ENCODE measurements at places on chromosomes 3 and 15.

- DNase-seq = no peak
Measured at GRCh38 chr3:53805463-53806159, 40.6 kb downstream of the CHDH start.

GRCh38 chr3:113696658-113697499 lies 437 bp upstream of the USF3 start:
- DNase-seq = peak; percentile 100

GRCh38 chr3:10992017-10992942 lies at the start of gene SLC6A1:
Gene SLC6A1 (plus strand): TSS chr3:10992748. CDS start chr3:11017212, 24,464 bp downstream.
- DNase-seq = no peak

DNA sequence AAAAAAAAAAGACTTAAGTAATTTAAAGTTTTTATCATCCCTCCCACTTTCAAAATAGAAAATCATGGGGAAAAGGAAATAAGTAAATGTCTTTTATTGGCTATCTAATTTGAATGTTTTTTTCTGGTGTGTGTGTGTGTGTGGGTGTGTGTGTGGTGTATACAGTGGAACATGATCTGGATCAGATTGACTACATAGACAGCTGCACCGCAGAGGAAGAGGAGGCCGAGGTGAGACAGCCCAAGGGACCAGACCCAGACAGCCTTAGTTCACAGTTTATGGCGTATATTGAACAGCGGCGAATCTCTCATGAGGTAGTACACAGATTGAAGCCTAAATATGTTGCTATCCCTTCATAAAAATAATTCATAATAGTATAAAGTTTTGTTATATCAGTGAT lies 44.5 kb downstream of the LRCH3 start:
- no peak for DNase-seq

DNA sequence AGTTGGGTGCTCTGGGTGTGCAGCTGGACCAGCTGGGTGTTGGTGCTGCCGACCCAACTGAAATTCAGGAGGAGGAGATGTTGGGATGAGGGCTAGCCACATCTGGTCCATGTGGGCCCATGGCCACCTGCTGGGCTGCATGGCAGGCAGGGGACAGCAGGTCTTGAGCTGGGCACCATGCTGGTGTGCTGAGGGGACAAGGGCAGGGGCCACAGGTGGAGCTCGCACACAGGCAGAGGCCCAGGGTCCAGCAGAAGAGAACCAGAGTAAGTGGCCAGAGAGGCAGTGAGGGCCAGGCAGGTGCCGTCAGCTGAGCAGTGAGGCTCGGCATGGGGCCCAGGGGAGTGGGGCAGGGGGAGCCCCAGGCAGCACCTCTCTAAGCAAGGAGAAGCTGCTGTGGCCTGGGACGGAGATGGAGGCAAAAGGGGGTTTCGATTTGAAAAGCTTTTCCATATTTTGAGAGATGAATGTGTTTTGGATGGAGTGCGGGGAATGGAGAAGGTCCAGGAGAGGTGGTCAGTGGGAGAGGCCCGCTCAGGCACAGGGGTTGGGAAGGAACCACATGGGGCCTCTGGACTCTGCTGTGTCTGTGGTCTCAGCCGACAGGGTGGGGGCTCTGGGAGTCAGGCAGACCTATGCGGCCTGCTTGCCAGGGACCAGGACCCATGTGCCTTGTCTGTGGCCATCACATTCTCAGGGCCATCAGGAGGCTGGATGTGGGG lies 30.5 kb upstream of the PLXNA1 start:
- DNase-seq = no peak

DNA sequence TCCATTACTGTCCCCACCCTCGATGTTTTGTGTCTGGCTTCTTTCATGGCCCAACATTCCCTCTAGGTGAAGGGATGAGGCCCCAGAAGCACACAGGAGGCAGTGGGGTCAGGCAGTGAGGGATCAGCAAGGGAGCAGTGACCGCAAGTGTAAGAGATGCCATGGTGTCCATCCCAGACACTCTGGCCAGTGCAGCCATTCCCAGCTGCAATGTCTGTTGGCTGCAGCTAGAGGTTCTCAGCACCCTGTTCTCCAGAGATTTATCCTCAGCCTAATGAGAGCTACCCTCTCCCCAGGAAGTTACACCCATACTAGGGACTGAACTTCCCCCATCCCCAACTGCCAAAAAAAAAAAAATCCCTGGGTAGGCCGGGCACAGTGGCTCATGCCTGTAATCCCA lies 40.2 kb downstream of the TRANK1 start:
- DNase-seq = peak; percentile 33

GRCh38 chr15:71049706-71050422 lies 65.4 kb upstream of the THSD4 start:
- DNase-seq = peak; percentile 70

DNA sequence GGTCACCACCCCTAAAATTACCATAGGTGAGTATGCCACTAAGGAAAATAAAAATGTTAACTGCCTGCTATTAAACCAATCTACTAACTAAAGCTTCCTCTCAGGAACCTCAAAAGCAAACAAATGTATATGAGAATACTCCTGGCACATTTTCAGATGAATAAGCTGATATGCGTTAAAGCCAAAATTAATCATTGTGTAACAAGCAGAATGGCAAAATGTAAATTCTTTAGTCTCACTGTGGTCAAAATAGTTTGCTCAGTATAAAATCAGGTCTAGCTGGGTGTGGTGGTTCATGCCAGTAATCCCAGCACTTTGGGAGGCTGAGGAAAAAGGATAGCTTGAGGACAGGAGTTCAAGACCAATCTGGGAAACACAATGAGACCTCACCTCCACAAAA lies 53.6 kb downstream of the SUMF1 start:
- DNase-seq = peak; percentile 54

- no peak for DNase-seq
Measured at GRCh38 chr3:32147933-32148332, 41.5 kb downstream of the GPD1L start.

DNA sequence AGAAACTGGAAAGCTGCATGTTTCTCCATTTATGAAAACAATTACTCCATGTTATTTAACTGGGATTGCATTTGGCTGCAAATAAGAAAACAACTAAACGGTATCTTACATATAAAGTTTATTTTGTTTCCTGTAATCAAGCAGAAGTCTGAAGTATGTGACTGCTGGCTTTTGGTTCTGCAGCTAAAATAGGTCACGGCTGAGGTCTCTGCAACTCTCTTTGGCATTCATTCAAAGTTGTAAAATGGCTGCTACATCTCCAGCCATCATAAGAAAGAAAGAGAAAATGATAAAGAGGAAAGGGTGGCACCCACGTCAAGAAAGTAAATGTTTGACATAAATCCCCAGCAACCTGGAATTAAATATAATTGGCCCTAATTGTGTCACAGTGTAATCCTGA lies 406.1 kb downstream of the TBC1D5 start:
- no peak for DNase-seq

DNA sequence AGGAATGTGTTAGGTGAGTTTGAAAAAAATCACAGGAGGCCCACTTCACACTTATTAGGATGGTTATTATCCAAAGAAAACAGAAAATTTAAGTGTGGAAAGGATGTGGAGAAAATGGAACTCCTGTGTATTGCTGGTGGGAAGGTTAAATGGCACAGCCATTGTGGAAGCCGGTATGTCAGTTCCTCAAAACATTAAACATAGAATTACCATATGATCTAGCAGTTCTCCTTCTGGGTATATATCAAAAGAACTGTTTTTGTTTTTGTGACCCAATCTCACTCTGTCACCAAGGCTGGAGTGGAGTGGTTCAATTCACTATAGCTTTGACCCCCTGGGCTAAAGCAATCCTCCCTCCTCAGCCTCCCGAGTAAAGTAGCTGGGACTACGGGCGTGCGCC lies 10.4 kb upstream of the ZFYVE19 start:
- no peak for DNase-seq

DNA sequence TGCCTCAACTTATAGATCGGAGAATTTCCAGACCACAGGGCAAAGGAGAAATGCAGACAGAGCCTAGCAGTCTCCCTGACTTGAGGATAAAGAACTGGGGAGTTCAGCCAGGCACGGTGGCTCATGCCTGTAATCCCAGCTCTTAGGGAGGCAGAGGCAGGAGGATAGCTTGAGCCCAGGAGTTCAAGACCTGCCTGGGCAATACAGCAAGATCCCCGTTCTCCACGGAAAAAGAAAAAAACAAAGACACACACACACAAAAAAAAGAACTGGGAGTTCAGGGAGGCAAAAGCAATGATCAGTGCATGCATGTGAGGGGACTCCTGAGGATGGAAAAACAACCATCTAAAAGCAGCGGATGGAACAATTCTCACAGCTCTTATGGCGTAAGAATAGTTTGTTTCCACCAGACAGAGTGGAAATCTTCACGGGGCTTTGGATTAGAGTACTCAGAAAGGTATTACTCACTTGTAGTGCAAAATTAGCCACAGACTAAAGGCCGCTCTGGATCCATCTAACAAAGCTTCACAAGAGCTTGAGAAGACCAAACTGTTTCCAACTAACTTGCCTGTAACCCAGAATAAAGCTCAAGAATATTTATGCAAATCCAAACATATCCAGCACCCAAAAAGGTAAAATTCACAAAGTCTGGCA lies 16.3 kb downstream of the SEC11A start:
- no peak for DNase-seq

- peak; percentile 20 for DNase-seq
Measured at GRCh38 chr3:30586096-30586805, 20.1 kb upstream of the TGFBR2 start.

- DNase-seq = no peak
Measured at GRCh38 chr3:47577583-47578118, 1.0 kb downstream of the CSPG5 start.

- no peak for DNase-seq
Measured at GRCh38 chr15:58322253-58322652, 109.5 kb upstream of the LIPC start.

DNA sequence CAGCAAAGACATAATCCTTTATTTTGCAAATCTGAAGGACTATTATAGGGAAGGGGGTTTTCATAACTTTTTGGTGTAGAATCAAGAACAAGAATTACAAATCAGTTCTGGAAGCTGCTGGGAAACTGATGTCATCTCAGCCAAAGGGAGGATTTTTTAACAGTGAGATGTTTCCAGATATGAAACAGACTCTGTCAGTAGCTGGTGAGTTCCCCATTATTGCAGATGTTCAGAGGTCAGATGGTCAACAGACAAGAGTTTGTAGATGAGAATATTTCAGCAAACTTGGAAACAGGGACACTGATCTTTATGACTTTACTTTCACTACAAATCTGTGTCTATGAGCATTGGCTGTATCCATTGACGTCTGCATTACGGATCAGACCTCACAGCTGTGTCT lies 71.9 kb upstream of the LPP start:
- peak; percentile 29 for DNase-seq

DNA sequence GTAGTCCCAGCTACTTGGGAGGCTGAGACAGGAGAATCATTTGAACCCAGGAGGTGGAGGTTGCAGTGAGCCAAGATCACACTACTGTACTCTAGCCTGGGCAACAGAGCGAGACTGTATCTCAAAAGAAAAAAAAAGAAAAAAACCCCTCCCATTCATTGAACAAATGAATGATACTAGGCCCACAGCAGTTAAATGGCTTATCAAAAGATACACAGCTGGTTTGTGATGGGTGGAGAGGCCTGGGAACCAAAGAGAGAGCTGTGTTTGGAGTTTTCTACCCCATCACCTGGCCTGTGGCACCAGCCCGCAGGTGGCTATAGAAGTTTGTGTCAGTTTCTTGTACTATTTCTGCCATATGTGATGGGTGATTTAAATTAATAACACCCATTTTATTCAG lies 43.1 kb upstream of the LCTL start:
- DNase-seq = no peak

DNA sequence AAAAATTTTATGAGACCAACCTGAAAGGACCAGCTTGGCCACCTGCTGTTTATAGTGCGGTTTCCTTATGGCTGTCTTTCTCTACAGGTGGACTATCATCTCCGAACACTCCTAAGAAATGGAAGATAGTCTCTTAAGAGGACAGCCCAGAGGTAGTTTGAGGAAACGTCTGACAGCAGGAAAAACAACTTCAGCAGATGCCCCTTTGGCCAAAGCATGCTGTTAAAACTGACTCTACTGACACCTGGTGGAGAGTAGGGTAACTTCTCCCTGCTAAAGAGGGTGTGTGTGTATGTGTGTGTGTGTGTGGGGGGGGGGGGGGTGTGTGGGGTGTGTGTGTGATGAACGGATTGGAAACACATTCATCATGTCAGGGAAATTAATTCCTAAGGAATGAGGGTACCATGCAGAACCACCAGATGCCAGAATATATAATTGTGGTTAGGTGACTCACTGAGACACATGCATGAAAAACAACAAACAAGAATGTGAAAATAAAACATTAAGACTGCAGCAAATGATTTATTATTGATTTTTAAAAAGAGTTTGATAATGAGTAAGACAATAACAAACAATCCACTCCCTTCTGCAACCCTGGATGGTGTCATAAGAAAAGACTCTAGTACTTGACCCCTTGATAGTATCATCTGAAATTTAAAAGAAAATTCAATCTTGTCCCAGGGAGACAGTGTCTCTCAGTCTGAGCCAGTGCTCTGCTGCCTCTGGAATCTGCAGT lies 256.5 kb downstream of the THRB start:
- peak; percentile 96 for DNase-seq

- peak; percentile 27 for DNase-seq
Measured at GRCh38 chr3:129001806-129002572, 885 bp downstream of the EFCC1 start.
